ENCODE measurements at places on chromosomes 5 and 9.

- no peak for DNase-seq
Measured at GRCh38 chr5:168734620-168735300, 155.6 kb upstream of the PANK3 start.

DNA sequence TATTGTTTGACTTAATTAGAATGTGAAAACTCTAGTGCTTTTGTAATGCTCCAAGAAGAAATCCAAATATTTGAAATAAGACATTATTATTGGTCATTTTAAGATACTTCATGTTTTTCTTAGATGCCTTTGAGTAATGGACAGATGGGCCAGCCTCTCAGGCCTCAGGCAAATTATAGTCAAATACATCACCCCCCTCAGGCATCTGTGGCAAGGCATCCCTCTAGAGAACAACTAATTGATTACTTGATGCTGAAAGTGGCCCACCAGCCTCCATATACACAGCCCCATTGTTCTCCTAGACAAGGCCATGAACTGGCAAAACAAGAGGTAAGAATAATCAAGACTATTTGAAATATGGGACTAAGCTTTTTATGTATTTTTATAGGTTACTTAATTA lies 69.2 kb upstream of the SREK1 start:
- DNase-seq, result no peak

- DNase-seq, result no peak
Measured at GRCh38 chr5:96933764-96934707, 1.8 kb upstream of the LNPEP start.

DNA sequence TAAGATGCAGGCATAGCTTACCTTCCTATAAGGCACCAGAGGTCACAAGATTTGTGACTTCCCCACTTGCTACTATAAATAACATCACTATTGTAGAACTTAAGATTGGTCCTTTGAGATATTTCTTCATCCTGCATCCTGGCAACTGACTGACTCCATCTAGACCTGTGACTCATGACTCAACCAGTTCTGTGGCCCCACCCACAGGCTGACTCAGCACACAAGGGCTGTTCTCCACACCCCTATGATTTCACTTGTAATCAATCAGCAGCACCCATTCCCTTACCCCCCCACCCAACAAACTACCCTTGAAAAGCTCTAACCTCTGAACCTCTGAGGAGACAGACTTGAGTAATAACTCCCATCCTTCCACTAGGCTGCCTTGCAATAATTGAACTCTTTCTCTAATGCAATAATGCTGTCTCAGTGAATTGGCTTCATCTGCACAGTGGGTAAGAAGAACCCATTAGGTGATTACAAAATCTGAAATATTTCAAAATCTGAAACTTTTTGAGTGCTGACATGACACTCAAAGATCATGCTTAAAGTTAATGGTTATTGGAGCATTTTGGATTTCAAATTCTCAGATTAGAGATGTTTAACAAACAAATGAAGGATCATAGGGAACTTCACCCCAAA lies 296.7 kb downstream of the ARL15 start:
- no peak for DNase-seq

DNA sequence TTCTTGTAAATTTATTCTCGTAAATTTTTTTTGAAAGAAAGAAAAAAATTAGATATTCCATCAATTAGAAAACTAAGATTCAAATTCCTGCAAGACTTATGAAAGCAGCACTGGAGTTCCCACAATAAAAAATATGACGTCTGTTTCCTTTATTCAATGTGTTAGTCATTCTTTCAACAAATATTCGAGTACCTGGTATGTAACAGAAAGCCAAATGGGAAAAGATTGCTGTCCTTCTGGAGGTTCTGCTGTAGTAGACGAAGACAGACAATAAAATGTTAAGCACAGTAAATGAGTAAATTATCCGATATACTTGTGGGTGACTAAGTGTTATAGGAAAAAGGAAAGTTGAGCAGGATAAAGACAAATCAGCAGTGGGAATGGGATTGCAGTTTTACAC lies 92.2 kb downstream of the ADAMTSL1 start:
- DNase-seq, result no peak

- DNase-seq, result no peak
Measured at GRCh38 chr5:52283221-52283620, 504.5 kb upstream of the ITGA1 start.

- DNase-seq, result no peak
Measured at GRCh38 chr9:114198249-114199040, 43.1 kb downstream of the COL27A1 start.

DNA sequence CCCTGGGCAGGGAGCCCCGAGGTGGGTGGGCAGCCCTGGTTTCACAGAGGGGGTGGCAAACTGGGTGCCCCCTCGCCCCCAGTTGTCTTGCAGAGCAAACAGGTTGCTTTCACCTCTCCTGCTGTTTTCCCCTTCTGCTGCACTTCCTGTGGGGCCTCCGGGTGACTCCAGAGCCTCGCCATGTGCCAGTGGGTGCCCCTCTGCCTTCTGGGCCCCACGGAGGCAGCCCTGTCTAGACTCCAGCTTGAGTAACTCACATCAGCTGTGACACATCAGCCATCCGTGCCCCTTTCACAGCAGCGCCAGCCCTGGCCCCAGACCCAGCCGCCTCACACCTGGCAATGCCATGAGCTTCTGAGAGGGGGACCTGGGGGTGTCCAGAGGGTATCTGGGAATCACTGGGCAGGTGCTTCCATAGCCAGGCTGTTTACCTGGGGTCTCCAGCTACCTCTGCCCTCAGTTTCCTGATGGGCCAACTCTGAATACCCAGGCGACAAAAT lies 36.9 kb downstream of the ADAMTSL2 start:
- no peak for DNase-seq

- no peak for DNase-seq
Measured at GRCh38 chr9:33799928-33800704, 4.8 kb downstream of the PRSS3 start.

- no peak for DNase-seq
Measured at GRCh38 chr5:169258372-169259000, 42.5 kb downstream of the SLIT3 start.

DNA sequence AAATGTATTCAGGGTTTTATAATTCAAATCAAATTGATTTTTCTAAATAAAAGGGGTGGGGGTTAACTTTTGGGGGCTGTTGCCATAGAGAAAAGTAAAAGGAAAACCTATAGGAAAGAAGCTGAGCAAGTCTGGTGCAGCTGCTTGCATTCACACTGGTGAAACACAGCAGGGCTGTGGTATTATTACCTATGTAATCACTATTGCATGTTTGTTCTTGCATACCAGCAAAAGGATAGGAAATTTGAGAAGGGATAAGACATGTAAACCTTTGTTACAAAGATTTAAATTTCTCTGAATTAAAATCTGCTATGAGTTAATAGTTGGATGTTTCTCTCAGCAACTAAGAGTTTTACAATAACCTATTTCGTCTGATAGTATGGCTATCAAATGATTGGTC lies 346.7 kb downstream of the EFNA5 start:
- no peak for DNase-seq

DNA sequence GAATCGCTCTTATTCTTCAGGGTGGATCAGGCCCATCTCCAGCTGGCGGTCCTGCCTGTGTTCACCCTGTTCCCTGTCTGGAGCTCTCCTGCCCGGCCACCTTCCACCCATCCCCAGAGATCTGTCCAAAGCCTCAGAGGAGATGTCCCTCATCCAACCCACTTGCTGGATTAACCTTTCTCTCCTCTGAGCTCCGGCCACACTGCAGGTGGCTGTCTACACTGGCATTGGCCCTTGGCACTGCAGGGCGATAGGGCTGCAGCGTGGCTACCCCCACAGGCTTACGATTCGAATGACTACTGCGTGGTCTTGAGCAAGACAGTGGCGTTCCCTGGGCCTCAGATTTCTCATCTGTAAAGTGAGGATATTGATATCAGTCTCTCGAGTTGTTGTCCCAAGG lies 63.8 kb upstream of the BARHL1 start:
- no peak for DNase-seq

- DNase-seq, result no peak
Measured at GRCh38 chr9:121277518-121278295, 9.7 kb downstream of the GSN start.

All from HEK293T (cell line).